ENCODE measurements at places on chromosomes 4 and X.
A peak's percentile ranks its signal among the peaks of the same experiment; 100 is the strongest.

- no peak for DNase-seq
Observed at GRCh38 chr4:15562114-15562513, 92.4 kb downstream of the CC2D2A start.

DNA sequence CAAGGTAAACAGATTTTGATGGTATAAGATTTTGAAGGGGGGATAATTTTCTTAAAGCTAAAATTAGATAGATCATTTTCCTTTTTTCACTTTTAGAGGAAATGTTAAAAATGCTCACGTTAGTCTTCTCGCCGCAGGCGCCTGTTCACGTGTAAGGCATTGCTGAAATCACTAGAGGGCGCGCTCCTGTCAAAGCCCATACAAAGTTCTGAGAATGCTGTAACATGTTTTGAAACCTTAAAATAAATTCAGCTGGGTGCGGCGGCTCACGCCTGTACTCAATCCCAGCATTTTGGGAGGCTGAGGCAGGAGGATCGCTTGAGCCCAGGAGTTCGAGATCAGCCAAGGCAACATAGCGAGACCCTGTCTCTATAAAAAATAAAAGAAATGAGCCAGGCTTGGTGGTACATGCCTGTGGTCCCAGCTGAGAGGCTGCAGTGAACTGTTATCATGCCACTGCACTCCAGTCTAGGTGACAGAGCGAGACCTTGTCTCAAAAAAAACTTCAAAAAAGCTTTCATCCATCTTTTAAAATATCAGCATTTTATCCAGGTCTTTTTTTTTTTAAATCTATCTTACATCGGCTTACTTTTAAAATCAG lies 138.0 kb downstream of the RBMX2 start:
- DNase-seq: peak; percentile 18

DNA sequence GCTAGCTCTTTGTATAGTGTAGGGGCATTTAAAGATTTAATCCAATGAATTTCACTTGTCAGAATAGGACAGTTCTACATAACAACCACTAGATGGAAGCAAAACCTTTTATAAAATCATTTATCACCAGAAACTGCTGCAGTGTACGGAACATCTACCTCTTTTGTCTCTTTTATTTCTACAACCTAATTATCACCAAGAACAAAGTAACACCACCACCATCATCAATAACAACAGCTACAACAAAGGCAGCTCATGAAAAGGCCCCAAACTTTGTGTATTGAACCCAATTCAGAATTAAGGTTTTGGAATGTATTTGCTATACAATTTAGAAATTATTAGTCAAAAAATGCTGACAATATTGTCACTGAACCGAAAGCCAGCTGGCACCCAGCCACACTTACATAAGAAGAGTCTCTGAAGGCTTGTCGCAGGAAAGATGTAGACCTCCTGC lies 260.9 kb upstream of the RPS6KA3 start:
- no peak for DNase-seq

- DNase-seq: no peak
Observed at GRCh38 chr4:151649479-151649878, 111.3 kb downstream of the GATB start.

- DNase-seq: no peak
Observed at GRCh38 chrX:107729558-107730297, 45.9 kb downstream of the TSC22D3 start.

DNA sequence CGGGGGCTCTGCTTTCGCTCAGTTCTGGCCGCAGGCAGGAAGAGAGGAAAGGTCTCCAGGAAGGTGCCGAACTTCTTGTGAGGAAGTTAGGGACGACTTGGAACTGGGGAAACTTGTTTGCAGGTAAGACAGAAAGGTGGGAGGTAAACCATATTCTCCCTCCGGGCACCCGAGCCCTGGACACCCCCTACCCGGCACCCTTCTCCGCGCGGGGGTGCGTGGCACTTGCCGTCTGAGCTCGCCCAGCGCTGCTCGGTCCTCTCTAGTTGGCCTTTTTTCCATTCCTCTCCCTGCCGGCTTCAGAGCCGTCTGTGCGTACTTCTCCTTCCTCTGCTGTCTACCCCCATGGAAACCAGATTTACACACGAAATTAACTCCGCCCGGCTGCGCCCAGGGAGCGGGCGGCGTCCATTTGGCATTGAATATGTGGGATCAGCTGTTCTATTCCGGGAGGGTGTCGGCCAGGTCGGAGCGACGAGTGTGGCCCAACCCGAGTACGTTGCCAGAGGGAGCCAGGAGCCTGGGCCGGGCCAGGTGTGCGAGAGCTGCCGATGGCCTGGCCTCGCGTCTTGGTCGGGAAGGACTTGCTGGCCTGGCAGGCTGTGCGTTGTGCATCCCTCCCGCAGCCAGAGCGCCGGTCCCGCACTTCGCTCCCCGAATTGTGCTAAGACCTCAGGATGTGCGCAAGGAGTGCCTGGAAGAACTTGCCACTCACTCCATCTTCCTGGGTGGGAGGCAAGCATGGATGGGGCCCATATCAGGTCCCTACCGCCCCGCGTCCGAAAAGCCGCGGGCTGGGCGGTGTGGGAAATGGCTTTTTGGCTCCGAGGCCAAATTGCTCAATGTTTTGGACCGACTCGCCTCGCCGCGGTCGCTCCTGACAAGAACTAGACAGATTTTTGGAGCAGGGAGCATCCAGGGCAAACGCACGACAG lies 1.7 kb downstream of the PDGFRA start:
- DNase-seq: no peak

- DNase-seq: no peak
Observed at GRCh38 chrX:103538728-103539127, 19.4 kb upstream of the RAB40A start.

- DNase-seq: peak; percentile 0
Observed at GRCh38 chr4:103429283-103429682, 231.1 kb upstream of the CENPE start.

- no peak for DNase-seq
Observed at GRCh38 chr4:108361446-108361820, 192.7 kb upstream of the LEF1 start.

- no peak for DNase-seq
Observed at GRCh38 chr4:26509681-26510333, 19.5 kb upstream of the CCKAR start.

DNA sequence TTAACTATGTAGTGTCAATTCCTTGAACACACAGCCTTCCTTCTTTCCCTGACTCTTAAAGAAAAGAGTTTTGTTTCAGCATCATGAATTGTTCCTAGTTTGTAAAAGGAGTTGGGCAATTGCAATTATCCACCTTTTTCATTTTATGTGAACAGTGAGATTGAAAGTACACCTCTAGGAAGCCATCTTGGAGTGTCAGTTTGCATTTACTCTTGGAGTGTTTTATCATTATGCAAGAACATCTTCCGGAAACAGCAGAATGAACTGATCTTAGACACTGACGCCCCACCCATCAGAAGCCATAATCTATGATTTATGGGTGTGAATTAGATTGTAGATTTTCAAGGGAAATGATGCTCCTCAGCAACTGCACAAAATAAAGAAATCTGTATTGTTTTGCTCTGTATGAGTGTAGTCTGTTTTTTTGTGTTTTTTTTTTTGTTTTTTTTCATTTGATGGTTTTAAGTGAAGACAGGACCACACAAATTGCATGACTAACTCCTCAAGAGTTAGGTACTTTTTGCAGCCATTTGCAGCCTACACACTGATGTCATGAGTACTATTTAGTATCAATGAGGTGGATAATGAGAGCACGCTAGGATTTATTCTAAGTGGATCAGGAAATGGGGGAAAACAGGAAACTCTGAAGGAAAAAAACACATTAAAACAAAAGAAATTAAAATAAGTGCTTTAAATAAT lies 19.5 kb upstream of the FGF2 start:
- no peak for DNase-seq

DNA sequence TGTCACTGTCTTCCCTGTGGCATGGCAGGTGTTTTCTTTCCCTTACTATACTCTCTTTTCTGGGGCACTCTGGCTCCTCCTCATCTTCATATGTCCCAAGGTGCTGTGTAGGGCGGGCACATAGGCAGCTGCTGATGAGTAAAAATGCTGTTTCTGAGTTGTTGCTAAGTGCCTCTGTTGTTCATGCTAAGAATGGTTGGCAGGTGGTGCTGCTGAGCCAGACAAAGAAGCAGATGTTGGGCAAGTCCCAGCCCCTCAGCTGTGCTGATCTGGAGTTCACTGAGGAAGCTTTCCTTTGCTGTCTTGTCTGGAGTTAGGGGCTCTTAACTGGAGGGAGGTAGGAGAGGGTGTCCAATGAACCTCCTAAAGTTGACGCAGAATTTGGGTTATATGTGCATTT lies 40.6 kb downstream of the HADH start:
- DNase-seq: peak; percentile 52

DNA sequence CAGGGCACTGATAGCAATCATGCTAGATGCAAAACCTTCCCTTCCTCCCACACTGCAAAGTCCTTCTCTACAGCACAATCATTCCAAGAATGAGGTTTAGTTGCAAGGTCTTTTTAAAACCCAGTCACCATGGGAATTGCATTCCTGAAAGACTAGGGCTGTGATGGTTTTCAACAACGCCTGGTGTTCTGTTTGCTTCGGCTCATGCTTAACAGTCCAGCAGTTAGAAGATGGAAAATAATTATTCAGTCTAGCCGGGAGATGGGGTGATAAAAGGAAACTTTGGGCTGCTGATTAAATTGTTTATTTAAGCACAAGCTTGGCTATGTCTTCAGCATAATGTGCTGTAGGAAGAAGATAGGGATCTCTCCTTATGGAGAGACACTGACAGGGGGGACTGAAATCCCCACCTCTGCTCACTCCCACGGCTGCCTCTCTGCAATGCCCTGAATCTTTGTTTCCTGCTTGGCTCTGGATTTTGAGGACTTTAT lies 211.4 kb downstream of the MID1IP1 start:
- no peak for DNase-seq

DNA sequence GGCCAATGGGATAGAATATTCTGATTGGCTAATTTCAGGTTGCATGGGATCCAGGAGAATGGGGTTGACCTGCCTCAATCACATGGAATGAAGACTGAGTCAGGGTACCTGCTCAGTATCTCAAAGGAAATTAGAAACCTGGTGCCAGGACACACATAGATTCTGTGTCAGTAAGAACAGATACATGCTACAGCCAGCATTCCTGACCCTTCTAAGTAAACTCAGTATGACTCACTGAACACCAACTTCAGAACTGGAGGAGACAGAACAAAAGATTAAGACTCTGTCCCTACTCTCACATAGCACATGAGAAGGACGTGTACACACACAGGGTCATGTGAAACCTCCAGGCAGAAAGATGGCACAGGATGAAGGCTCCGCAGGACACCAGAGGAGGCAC lies 54.5 kb downstream of the FAM184B start:
- no peak for DNase-seq

DNA sequence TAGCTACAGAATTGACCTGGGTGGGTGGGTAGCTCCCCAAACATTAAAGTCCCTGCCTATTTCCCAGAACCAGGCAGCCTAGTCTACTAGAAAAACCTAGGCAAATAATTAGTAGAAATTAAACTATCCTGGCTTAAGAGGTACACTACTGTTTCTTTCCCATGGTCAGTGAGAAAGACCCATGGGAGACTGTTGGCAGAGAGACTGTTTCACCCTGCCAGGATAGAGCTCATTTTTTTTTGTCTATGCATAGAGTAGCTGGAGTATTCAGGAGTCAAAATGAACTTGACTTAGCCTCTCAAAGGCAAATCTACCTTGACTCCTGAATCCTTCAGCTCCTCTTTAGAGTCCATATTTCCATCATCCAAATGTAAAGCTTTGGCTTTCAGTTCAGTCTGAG lies 107.0 kb upstream of the AR start:
- DNase-seq: no peak

DNA sequence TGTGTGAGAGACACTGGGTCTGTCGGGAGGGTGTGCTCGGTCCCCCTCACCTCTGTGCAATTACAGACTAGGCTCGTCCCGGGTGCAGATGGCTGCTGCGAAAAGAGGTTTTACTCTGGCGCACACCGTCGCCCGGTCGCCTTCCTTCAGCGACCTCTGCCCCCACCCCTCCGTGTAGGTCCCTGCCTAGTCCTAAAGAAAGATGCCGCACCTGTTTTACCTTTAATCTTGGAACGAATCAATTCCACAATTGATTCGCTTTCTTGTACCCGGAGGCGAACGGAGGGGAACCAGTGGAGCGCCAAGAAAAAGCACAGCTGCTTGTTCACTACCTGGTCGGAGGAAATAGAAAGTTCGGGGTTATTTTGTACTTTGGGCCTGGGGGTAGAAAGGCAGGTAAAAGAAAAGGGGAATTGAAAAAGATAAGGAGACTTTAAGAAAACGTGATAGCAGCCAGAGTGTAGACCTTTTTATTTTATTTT lies 1.2 kb downstream of the NPNT start:
- DNase-seq: no peak
